ENCODE measurements at places on chromosomes 5 and 9.

DNA sequence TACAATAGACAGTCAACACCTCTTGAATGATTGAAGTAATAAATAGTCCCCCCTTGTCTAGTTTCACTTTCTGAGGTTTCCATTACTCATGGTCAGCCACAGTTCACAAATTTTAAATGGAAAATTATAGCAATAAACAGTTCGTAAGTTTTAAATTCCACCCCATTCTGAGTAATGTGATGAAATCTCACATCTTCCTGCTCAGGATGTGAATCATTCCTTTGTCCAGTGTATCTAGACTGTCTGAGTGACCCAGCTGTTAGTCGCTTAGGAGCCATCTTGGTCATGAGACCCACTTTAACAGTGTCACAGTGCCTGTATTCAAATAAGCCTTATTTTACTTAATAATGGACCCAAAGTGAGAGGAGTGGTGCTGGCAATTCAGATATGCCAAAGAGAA, 311.6 kb upstream of the PRR16 start:
- no peak for DNase-seq

GRCh38 chr9:22045423-22045822, 36.3 kb upstream of the CDKN2B start:
- DNase-seq = no peak

- peak; percentile 26 for DNase-seq
These were observed 187.1 kb downstream of the FSTL4 start for GRCh38 chr5:133425222-133425621.

- peak; percentile 69 for DNase-seq
These were observed 4.5 kb downstream of the UBE2D2 start for GRCh38 chr5:139565411-139566305.

DNA sequence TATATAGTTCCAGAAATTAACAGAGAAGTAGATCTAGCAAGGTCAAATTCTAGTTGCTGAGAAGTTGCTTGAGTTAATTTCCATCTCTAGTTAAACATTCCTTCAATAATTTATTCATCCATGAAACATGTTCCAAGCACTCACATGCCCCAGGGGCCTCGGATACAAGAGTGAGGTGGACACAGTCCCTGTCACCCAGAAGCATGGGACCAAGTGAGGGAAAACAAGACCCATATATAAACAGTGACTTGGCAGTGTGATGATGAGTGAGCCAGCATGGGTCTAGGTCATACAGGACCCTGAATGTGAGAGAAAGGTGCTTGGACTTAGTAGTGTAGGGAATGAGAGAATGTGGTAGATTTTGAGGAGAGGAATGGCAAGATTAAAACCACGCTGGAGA, 216.9 kb downstream of the TTLL11 start:
- no peak for DNase-seq

- DNase-seq = no peak
These were observed 33.7 kb downstream of the CENPP start for GRCh38 chr9:92359394-92359995.

- no peak for DNase-seq
These were observed 99.6 kb downstream of the LURAP1L start for GRCh38 chr9:12874395-12874794.
